Stimulated activated CD4-positive, alpha-beta T cell treated with anti-CD3 and anti-CD28 coated beads, Interleukin-12 subunit alpha, Interleukin-12 subunit beta, amount 100 ng/mL, for 24 hours (primary cell): ENCODE measurements at places on chromosomes 4 and X.

- DNase-seq, result no peak
These were observed 13.7 kb downstream of the RASSF6 start for GRCh38 chr4:73606465-73606974.

DNA sequence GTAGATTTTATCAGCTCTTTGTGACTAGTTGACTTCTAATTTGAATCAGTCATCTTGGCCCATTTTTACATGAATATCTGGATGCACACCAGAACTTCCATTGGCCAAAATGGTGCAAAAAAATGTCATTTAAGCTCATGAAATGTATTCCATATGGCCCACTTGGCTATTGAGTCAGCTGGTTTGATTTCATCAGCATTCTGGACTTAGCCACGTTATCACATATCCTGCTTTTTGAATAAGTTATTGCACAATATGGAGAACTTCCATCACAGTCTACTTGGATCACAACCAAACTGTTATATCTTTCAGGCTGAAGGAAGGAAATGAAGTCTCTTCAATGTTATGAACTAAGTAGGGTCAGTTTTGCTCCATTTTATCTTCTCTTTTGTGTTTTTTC is 640.6 kb downstream of the PCDH7 start:
- no peak for DNase-seq

GRCh38 chr4:120432301-120432860 is 365.7 kb upstream of the MAD2L1 start:
- no peak for DNase-seq

- no peak for DNase-seq
These were observed 192.1 kb downstream of the PTTG2 start for GRCh38 chr4:38152305-38152704.

DNA sequence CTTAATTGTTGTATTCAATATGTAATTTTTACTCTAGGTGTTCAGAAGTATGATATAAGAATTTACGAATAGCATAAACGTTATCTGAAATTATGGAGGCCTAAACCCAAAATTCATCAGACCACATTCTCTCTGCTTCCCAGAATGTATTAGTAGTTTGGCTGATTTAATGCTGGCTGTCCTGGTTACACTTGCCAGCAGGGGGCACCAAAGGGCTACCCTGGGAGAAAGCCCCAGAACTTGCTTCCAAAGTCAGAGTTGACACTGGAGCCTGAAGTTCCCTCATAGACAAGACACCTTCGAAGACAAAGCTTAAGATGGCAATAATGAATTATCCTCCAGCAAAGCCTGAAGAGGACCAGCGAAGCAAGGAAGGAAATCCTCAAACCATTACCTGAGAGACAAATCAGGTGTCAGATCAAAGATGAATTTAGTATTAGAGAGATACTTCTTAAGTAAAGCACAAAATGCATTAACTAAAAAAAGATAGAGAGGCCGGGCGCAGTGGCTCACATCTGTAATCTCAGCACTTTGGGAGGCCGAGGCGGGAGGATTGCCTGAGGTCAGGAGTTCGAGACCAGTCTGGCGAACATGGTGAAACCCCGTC is 11.3 kb upstream of the ANOS1 start:
- DNase-seq, result peak; percentile 47

- DNase-seq, result no peak
These were observed 1.9 kb upstream of the FTSJ1 start for GRCh38 chrX:48474127-48474526.

DNA sequence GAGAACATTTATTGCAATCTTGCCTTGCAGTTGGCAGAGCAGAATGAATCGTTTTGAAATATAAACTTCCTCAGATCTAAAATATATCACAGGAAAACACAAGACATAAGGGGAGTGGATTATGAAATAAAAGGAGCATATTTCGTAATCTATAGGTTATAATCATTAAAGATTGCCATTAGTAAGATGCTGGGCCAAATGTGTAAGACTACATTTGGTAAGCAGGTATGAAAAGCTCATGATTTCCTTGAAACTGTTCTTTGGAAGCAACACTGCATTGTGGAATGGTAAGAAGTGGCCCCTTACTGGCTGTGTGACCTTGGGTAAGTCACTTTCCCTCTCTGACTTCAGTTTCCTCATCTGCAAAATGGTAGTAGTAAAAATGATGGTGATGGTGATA is 68.3 kb downstream of the AFF2 start:
- DNase-seq, result no peak

DNA sequence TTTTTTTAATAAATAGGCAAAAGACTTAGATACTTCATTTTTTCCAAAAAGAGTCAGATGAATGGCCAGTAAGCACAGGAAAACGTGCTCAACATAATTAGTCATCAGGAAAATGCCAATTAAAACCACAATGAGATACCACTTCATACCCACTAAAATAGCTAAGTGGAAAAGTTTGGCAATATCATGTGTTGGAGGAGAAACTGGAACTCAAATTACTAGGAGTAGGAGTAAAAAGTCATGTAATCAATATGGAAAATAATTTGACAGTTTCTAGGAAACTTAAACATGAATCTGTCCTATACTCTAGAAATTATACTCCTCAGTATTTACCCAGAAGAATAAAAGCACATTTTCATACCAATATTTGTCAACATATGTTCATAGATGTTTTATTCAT is 449.8 kb downstream of the INPP4B start:
- DNase-seq, result no peak

- no peak for DNase-seq
These were observed 73.0 kb upstream of the FRMPD4 start for GRCh38 chrX:12065251-12065650.

DNA sequence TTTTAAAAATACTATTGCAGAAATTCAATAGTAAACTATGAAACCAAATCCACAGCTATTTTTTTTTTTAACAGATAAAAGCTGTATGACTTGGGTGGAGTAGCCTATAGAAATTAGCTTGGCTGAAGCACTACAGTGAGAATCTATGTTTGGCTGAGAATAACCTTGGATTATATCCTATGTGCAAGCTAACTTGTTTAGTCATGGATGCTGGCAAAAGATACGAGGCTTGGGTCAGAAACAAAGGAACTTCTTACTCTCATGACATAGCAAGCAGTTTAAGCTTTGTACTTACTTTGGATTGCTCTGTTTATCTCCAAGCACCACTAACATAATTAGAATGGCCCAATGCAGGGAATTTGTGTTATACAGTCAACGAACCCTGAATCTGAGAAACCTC is 119.2 kb upstream of the GRID2 start:
- no peak for DNase-seq

GRCh38 chr4:186726426-186727168 is 2.9 kb upstream of the FAT1 start:
- no peak for DNase-seq

DNA sequence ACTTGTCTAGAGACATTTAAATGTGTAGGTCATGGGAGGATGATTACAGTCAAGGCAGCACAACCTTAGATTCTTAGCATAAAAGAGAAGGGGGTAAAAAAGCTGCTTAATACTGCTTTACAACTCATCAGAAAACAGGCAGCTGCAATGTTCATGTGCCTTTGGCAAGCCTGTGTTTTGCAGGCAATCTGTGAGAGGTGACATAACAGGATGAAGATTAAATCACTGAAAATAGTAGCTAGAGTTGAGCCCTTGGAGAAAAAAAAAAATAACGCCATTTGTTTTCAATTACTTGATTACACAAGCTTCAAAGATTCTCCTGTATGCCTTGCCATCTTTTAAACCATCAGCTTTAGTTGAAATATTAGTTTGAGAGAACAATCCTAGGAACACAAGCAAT is 847.6 kb upstream of the LCORL start:
- no peak for DNase-seq
